ENCODE measurements at places on chromosomes 4 and X. TPM values are rescaled to one million over a fixed set of nuclear protein-coding genes. Genes with fewer than 3 reads are reported as not detected.

GRCh38 chr4:15410750-15411149, 17.1 kb upstream of the C1QTNF7 start:
- no peak for DNase-seq

PAGE2B gene
- total RNA-seq: not detected

DNA sequence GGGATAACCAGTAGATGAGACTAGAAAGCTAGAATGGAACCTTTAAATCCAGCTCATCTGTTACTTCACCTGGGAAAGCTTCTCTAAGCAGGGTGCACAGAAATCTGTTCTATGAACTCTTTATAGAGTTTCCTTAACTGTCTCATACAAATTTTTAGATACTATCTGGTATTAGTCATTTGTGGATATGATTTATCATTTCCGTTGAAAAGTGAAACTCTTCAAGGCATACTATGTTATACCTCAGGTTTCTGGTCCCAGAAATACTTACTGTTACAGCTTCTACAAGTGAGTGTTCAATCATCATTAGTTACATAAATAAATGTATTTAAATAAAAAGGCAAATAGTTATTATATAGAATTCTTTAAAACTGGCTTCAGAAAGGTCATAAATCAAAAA, 298.3 kb upstream of the AGA start:
- no peak for DNase-seq

- DNase-seq: no peak
These were observed at the start of gene KLF8 for GRCh38 chrX:56232221-56233082. Gene KLF8 (plus strand): TSS chrX:56232356. CDS start chrX:56233335, 979 bp downstream.

DNA sequence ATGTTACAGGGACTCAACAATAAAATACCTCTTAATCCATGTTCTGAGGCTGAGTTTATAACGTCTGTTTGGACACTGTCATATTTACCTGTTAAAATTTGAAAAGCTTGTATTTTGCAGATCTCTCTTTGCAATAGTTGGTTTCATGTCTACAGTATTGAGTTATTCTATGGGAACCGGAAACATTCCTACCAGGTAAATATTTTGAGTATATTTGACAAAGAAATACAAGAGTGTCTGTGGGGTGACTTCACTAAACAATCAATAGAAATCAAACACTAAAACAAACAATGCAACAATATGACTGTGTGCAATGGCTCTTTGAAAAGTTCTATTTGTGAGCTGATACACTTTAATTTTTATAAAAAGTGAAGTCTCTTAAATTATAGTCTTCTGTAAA, 47.7 kb upstream of the CXCL8 start:
- DNase-seq: no peak

PPP1R2C gene
- not detected for total RNA-seq

- no peak for DNase-seq
These were observed 8.9 kb upstream of the AGA start for GRCh38 chr4:177451108-177451500.

ARX gene
- not detected for total RNA-seq

GPRIN3 gene
- total RNA-seq: under 0.01 TPM

ARMCX1 gene
- total RNA-seq: 67.7 TPM

DNA sequence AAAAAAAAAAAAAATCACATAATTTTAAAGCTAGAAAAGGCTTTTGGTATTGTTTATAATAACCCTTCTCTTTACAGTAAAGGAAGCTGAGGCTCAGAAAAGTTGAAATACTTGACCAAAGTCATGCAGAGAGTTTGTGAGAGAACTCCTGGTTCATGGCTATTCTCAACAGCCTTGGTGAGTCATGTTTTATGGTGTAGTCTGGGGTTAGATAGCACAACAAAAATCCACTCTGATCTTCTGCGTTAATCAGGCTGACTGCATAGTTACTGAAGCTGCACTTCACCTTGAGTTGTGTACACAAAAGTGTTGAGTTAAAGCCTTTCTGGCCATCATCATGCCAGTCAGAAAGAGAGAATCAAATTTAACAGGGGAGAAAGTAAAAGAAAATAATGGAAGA, 19.3 kb upstream of the SFRP2 start:
- DNase-seq: no peak

GAB3 gene
- 6.9 TPM for total RNA-seq

- peak; percentile 84 for DNase-seq
These were observed 13.4 kb downstream of the ARHGEF6 start for GRCh38 chrX:136767104-136767941.

TAF1 gene
- total RNA-seq: 25.0 TPM

GRCh38 chrX:19849464-19850080, 37.8 kb downstream of the SH3KBP1 start:
- no peak for DNase-seq

BMP3 gene
- total RNA-seq: not detected

ZNF718 gene
- total RNA-seq: 5.6 TPM

RTL9 gene
- total RNA-seq: 0.72 TPM

DNA sequence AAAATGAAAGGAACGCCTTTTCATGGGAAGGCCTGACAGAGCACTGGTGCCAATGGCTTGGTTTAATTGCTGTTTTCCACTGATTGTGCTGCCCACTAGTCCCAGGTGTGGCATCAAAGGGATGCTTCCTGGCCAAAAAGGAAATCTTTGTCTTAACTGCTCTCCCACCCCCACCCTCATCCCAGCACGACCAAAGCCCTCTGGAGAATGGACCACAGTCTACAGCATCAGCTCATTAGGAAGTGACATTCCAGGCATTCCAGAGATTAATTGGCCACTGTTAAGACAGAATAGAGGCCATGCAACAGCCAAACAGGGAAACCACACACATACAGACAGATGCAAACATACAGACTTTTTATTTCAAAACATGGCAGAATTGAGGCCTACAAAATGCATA, 143.2 kb downstream of the LHFPL1 start:
- DNase-seq: peak; percentile 67

DNA sequence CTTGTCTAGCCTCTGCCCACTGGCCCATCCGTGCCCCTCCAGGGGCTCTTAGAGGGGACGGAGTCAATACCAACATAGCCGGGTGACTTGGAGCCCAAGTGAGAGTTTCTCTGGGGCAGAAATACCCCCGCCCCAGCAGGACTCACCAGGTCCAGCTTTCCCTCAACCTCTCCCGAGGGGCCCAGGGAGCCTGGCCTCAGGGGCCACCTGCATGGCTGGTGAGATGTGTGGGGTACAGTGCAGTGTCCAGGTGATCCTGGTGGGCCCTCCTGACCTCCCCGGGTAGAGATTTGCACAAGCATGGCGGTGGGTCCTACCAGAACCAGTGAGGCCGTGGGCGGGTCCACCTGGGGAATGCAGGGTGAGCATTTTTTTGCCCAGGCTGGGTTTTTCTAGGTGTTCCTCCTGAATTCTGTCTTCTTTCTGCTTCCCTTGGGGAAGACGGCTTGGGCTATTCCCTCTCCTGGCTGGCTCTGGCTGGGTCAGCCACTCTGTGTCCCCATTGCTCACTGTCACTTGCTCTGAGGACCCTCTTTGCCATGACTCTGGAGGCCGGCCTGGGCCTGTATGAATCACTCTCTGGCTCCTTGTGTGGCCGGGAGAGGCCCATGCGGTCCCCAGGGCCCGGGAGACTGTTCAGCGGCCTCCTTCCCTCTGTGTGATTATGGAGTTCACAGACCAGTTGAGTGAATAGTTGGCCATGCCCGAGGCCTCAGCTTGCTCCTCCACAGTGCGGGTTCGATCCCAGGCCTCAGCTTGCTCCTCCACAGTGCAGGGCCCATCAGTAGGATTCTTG, 71.0 kb upstream of the NKX1-1 start:
- peak; percentile 10 for DNase-seq

- no peak for DNase-seq
These were observed 753.6 kb downstream of the TRIML1 start for GRCh38 chr4:188892837-188893236.

DNA sequence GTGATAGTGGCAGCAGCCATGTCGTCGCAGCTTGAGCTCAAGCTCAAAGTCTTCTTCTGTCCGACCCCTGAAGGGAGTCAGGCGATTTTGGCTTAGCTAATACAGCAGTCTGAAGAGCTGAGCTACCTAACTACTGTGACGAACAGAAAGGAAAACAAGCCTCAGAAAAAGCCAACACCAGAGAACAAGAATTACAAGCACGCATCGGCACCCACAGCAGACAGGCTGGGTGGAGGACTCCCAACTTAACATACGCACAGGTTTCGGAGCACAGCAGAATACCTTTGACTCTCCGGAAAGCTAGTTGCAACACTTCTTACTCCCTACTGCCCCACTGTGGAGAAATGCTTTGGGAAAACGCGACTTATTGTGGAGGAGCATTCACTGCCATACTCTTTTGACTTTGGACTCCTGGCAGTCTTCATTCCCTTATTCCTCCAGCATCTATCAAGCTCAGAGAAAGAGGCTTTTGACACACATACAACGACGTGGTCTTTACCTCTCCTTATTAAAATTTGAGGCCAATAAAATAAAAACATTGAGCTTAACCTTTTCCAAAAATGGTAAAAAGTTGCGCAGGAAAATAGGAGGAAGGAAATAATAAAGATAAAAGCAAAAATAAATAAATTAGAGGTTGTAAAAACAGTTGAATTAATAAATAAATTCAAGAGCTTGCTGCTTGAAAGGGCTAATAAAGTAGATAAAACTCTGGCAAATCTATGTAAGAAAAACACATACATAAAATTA, 41.3 kb upstream of the GPC3 start:
- peak; percentile 25 for DNase-seq

GRCh38 chrX:44873415-44874276, 658 bp downstream of the KDM6A start:
- DNase-seq: peak; percentile 88

GRCh38 chr4:28225689-28226353, 1365.2 kb downstream of the STIM2 start:
- DNase-seq: no peak

DNA sequence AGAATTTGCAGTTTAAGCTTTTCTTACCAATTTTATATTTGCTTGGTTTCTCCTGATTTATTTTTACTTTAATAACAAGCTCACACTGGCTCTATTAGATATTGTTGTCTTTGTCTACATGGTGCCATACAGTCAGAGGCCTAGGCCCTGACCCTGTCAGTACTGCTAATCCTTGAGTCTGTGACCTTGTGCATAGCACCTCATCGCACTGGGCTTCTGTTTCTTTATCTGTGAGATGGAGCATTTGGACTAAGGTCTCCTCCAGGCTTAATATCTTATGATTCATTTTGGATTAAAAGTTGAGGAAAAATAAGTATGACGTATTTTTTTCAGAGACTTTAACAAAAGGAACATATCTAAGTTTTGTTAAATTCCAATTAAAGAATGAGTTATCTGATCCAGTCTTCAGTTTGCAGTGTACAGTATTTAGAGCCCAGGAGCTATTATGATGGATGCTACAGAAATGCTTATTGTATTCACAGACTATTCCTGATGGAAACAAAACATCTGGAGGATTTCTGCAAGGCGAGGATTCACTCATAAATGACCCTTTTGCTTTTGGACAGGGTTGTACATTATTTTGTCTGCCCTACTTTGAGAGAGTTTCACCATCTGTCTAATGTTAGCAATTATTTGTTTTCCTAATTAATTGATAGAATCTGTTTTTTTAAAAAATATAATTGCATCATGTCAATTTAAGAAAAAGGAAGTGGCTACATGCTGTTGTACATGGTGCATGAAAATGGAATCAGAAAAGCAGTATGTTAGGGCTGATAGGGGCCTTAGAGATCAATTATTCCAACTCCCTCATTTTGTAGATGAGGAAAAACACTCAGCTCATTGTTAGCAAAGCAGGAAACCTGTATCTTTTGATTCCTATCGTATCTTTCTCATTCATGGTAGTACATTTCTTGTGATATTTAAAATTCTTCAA, 203.6 kb downstream of the BANK1 start:
- DNase-seq: no peak

GRCh38 chrX:53456254-53456653, 22.1 kb upstream of the HSD17B10 start:
- no peak for DNase-seq

DIPK2B gene
- not detected for total RNA-seq

TAF9B gene
- total RNA-seq: 23.3 TPM

DNA sequence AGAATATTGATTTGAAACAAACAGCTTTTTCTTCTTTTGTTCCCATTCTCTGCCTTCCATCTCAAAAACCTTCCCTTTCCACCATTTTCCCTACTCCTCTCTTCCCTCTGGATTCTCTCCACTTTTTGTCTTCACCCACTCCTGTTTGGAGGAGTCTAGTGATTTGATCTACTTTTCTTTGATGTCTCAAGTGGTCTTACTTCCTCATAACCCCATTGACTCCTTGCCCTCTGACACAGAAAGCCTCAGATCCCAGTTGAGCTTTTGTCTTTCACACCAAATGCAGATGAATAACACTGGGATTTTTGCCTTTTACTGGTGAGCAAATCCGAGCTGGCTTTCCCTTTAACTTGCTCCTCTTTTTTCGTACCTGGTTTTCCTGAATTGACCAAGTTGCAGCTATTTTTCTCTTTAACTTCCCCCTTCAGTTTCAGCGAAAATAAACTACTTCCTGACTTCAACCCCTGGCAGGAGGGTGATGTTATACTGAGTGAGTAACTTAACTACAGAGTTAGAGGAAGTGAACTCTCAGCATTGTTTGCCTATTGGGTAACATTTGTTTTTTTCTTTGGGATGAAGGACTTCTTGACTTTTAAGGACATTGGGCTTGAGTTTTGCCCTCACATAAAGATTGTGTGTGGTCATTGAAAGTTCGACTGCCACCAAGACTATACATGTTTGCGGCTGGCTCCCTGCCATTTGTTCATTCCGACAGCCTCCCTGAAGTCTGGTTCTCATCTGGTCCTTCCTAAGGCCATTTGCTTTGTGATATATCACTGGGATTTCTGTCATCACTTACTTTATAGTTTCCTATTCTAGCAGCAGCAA, 392.8 kb upstream of the NR3C2 start:
- peak; percentile 51 for DNase-seq

TMSB15C gene
- total RNA-seq: 3.2 TPM

HSD17B11 gene
- total RNA-seq: 46.9 TPM

GRCh38 chr4:81465406-81466340, 6.0 kb downstream of the RASGEF1B start:
- no peak for DNase-seq

DNA sequence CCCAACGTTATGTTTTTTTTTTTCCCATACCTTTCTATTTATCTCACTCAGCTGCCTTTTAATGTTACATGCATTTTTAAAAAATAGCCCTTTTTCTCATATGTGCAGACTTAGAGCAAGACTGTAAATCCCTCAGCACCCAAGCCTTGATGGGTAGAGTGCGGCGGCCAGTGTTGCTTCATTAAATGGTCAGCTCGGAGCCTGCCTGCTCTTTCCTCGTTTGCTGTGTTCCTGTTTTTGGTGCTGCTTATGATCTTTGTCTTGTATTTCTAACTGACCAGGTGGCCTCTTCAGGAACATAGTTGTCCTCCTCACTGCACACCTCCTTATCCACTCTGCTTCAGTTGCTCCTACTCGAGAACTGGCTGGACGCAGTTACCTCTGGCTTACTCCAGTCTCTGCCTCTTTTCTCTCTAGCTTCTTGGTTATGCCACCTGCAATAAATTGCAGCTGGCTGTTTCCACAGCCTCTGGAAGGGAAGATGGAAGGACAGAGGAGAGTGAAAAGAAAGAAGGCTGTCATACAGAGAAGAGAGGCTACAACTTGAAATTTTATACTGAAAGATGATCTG, 10.7 kb downstream of the RBPJ start:
- DNase-seq: no peak

TMEM255A gene
- under 0.01 TPM for total RNA-seq

TMSB15A gene
- total RNA-seq: 0.29 TPM
